ENCODE measurements at places on chromosomes 6 and 20. TPM values are rescaled to one million over a fixed set of nuclear protein-coding genes. Genes with fewer than 3 reads are reported as not detected.

The RIPOR2 gene
- total RNA-seq = 10.3 TPM

The GTF2H4 gene
- 60.0 TPM for total RNA-seq

The GUCA1A gene
- 4.4 TPM for total RNA-seq

The ADGRF4 gene
- 1.5 TPM for total RNA-seq

DNA sequence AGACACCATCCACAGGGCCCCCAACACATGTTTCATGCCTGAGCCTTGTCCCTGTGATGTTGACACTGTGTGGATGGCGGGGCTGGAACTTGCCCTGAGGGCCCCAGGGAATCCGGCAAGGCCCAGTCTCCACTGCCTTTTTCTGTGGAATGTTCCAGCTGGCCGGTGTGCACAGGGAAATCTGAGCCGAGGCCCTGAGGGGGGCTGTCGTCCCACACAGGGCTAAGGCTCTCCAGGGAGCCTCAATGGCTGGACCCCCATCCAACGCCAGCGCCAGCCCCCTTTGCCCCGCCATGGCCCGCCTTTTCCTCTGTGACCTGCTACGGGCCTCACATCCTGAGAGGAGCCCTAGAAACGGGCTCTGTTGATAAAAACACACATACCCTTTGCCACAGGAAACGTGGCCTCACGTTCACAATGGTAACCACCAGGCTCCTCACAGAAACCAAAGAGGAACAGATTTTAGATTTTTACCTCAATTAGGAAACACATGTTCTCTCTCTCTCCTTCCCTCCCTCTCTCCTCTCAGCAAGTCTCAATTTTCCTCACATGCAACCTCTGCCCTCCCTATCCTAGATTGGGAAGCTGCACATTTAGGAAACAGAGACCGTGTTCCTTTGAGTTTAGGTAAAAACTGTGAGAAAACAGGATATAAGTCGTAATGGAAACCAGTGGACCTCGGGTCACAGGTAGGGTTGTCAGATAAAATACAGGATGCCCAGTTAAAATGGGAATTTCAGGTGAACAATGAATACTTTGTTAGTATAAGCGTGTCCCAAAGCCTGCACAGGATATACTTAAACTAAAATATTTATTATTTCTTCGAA is 13.7 kb upstream of the ZNF831 start:
- DNase-seq = no peak

- peak; percentile 92 for DNase-seq
Measured at GRCh38 chr6:170497841-170498301, 55.2 kb downstream of the PSMB1 start.

DNA sequence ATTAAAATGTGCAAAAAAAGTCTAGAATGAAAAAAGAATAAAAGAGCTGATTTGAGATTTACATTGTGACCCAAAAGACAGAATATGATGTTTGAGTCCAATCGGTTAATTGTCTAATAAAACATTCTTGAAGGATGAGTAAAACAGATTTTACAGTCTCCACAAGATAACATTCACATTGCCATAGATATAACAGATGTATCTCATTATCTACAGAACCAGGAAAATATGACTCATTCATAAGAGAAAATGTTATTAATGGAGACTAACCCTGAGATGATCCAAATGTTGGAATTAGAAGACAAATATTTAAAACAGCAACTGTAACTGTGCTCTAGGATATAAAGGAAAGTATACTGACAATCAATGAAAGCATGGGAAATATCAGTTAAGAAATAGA is 141.7 kb downstream of the RFX6 start:
- no peak for DNase-seq

- DNase-seq = no peak
Measured at GRCh38 chr6:111423960-111424846, 58.8 kb downstream of the REV3L start.

DNA sequence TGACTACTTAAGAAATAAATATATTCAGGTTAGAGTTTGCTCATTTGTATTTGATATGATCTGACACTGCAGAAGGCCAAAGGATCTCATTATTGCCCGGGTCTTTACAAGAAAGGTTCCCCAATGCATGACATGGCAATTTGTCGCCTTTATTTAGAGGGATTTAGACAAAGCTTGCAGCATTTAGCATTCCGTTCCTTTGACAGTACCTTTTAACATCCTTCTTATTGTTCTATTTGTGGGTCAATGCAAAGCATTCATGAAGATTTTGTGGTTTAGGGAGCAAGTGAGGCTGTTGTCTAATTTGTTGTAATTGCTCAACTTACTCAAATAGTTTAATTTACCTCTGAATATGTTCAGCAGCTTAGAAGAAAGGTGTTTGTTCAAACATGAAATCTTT is 230.8 kb upstream of the FLRT3 start:
- no peak for DNase-seq

- DNase-seq = no peak
Measured at GRCh38 chr6:92111386-92111785, 1308.0 kb downstream of the EPHA7 start.

DNA sequence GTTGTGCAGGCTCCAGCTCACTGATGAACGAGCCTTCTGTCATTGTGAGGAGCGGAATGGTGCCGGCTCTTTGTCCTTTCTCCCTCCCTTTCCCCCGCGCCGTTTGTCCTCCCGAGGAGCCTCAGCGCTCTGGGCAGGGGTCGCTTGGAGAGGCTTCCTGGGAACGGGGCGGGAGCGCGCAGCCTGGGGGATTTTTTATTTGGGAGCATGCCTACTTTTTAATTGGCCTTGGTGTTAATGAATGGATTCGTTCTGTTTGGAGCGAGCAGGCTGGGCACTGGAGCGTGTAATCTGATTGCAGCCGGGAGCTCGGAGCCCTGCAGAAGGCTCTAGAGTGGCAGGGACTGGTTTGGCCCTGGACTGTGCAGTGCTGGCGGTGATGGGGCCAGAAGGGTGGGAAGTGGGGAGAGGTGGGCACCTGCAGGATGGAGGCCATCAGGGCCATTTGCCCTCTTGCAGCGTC is 118.8 kb downstream of the CDH4 start:
- no peak for DNase-seq

GRCh38 chr6:45607798-45608197 is 230.1 kb upstream of the SUPT3H start:
- DNase-seq = no peak

- no peak for DNase-seq
Measured at GRCh38 chr6:140320081-140321080, 945.9 kb upstream of the CITED2 start.

- DNase-seq = peak; percentile 13
Measured at GRCh38 chr20:40753472-40753871, 64.4 kb upstream of the MAFB start.

Data from endodermal cell (in vitro differentiated cells).